ENCODE measurements at places on chromosomes 12 and 14. TPM values are rescaled to one million over a fixed set of nuclear protein-coding genes. Genes with fewer than 3 reads are reported as not detected.

Gene KIF5A
- polyA plus RNA-seq, result 8.4 TPM

Gene TEX52
- 11.4 TPM for polyA plus RNA-seq

Gene CRACR2A
- polyA plus RNA-seq, result 3.1 TPM

DNA sequence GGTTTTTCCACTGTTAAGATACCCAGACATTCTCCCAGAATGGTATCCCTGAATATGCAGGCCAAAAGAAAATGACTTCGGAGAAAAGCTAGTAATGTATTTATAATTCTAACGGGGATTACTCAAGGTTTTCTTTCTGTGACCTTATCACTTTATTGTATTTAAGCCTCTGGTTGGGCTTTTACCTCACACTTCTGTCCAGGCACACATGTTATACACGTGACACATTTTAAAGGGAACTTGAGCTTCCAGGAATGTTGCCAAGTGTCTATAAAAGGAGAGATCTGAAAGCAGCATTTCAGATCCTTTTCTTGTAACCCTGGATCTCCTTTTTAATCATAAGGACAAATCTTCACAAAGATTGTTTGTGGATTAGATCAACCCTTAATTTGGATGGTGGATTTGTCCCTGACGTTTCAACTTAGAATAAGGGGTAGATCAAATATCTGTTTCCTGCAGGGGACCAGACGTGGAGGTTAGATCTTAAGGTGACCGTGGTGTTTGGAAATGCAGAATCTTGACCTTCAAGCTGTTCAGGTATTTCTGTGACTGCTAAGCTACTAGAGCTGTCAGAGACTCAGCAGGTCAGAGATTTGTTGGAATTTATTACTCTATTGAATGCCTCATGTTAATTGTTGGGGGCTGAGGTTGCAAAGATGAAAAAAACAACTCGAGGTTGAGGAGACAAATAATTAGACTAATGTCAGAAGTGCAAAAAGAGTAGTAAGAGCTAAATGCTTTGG is 1.5 kb downstream of the CIPC start:
- peak; percentile 48 for DNase-seq
- no peak overlapping the region for H3K4me3 ChIP-seq
- H3K27me3 ChIP-seq, result no peaks in the 10 kb centered on the region
- H3K4me1 ChIP-seq, result peaks cover 37% of the 10 kb centered on the region
- peak overlapping the region; percentile 98 for H3K27ac ChIP-seq

- H3K4me3 ChIP-seq, result no peak overlapping the region
- H3K36me3 ChIP-seq, result no peaks in the 10 kb centered on the region
- no peak overlapping the region for H3K27ac ChIP-seq
- no peaks in the 10 kb centered on the region for H3K4me1 ChIP-seq
Observed at GRCh38 chr12:40158592-40159111, 52.8 kb upstream of the SLC2A13 start.

DNA sequence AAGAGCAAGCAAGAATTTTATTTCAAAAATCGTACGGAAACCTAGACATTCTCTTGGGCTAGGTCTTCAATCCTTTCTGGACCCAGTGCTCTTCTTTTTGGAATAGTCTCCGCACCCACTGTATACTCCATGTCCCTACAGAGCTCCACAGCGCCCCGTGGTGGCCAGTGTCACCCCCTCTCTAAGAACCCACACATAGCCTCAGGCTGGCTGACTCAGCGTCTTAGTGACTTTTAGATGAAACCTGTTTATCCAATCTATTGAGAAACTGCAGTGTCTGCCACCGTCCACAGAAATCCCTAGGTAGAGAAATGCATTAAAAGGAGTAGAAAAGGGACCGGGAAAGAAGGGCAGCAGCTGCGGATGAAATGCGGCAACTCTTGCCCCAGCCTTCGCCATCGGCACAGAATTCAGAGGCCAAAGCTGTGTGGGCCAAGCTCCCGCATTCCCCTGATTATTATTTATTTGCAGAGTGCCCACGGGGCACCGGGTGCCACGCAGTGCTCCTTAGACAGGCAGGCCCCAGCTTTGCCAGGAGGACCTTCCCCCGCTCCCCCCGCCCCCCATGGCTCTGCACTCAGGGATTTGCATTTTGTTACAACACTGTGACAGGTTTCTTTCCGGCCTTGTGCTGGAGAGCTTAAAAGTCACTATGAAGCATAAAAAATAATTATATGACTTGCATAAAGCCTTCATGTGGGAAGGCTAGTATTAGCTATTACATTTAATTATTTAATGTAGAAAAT is 170.1 kb upstream of the FKBP4 start:
- no peaks in the 10 kb centered on the region for H3K27me3 ChIP-seq
- H3K4me1 ChIP-seq, result no peaks in the 10 kb centered on the region
- no peaks in the 10 kb centered on the region for H3K36me3 ChIP-seq
- H3K4me3 ChIP-seq, result no peak overlapping the region
- no peak overlapping the region for H3K27ac ChIP-seq

GRCh38 chr12:96308881-96309280 is 91.4 kb downstream of the CDK17 start:
- DNase-seq, result no peak
- H3K4me3 ChIP-seq, result no peak overlapping the region
- no peaks in the 10 kb centered on the region for H3K36me3 ChIP-seq

- H3K27ac ChIP-seq, result no peak overlapping the region
- H3K4me1 ChIP-seq, result no peaks in the 10 kb centered on the region
- no peak overlapping the region for H3K4me3 ChIP-seq
- no peaks in the 10 kb centered on the region for H3K36me3 ChIP-seq
- DNase-seq, result peak; percentile 66
- no peaks in the 10 kb centered on the region for H3K27me3 ChIP-seq
Observed at GRCh38 chr12:11553871-11554533, 95.5 kb upstream of the ETV6 start.

DNA sequence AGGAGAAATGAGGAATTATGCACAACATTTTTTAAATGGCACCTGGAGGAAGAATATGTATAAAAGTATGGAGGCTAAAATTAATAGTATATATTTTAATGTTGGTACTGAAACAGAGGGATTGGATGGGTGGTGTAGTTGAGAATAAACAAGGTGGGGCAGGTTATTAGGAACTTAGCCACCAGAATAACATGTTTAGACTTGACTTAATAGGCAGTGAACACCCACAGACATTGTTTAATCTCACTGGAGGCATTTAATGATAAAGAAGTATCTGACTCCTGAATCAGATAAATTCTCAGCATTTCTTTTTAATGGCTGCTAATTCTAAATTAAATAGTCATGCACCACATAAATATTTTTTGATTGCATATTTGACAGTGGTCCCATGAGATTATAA is 139.7 kb downstream of the CNTN1 start:
- DNase-seq, result no peak
- no peak overlapping the region for H3K27ac ChIP-seq
- no peaks in the 10 kb centered on the region for H3K27me3 ChIP-seq
- H3K36me3 ChIP-seq, result no peaks in the 10 kb centered on the region
- H3K4me3 ChIP-seq, result no peak overlapping the region
- peaks cover 4% of the 10 kb centered on the region for H3K4me1 ChIP-seq

- DNase-seq, result no peak
- no peaks in the 10 kb centered on the region for H3K27me3 ChIP-seq
- no peak overlapping the region for H3K4me3 ChIP-seq
Observed at GRCh38 chr14:31075144-31075543, 49.0 kb upstream of the STRN3 start.

DNA sequence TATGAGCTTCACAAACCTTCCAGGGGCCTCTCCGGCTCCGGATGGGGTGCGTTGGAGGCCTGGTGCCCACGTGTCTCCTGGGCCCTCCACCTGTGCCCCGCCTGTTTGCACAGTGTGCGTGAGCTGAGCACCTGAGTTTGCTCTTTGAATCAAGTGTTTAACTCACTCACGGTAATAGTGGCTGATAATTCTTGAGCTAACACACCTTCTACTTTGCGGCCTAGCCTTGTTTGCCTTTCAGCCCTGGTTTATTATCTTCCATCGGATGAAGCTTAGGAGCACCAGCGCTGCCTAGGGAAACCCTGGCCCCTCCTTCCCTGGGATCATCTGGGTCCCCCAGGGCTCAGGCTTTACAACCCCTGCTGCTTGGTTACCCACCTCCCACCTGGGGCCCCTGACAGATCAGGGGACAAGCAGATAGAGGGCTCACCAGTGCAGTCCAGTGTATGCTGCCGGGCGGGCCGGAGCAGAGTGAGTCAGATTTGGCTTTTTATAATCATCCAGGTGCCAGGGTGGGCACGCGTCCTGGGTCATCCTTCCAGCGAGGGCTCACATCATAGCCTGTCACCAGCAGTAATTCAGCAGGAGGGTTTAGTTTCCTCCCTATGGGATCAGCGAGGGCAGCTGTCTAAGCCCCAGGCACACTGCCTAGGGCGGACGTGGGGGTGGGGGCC is 62.8 kb upstream of the RFLNA start:
- no peak overlapping the region for H3K27ac ChIP-seq
- H3K27me3 ChIP-seq, result no peaks in the 10 kb centered on the region
- no peak for DNase-seq
- no peaks in the 10 kb centered on the region for H3K4me1 ChIP-seq
- no peaks in the 10 kb centered on the region for H3K36me3 ChIP-seq

DNA sequence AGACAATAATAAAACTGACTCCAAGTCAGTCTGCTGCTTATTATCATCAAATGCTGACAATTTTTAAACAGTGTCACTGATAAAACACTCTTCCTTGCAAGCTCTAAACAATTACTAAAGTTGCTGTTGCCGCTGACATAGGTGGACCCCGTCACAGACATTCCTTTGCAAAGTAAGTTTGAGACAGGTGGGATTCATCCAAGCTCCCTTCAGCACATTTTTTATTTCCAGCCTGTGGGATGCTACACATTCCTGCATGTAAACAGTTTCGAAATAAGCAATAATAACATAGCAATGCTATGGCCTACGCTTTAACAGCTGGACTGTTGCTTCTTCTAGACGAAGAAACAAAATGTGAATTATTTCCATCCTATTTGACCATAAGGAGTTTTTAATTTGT is 85.4 kb upstream of the HIF1A start:
- H3K4me3 ChIP-seq, result no peak overlapping the region
- H3K4me1 ChIP-seq, result no peaks in the 10 kb centered on the region
- no peak overlapping the region for H3K27ac ChIP-seq
- DNase-seq, result no peak
- H3K36me3 ChIP-seq, result no peaks in the 10 kb centered on the region

DNA sequence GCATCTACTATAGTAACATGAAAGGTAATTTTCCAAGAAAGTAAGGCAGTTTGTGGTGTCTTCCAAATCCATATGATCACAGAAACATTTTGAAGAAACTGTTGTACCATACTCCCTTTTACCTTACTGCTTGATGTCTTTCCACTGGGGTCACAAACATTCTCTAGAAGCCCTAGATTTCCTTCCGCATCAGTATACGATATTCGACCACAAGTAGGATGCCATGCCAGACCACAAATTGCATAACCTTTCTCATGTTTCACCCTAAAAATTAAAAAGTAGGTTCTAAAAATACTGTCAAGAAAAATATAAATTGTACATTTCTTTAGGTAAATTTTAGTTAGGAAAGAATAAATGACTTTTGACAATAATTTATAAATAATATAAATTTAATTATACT is 26.5 kb downstream of the WDHD1 start:
- no peaks in the 10 kb centered on the region for H3K27me3 ChIP-seq
- no peaks in the 10 kb centered on the region for H3K36me3 ChIP-seq
- no peak overlapping the region for H3K4me3 ChIP-seq
- H3K27ac ChIP-seq, result no peak overlapping the region

GRCh38 chr14:32508281-32508680 is 179.2 kb downstream of the AKAP6 start:
- H3K36me3 ChIP-seq, result no peaks in the 10 kb centered on the region
- H3K4me1 ChIP-seq, result peaks cover 3% of the 10 kb centered on the region
- H3K27ac ChIP-seq, result no peak overlapping the region
- H3K27me3 ChIP-seq, result no peaks in the 10 kb centered on the region
- H3K4me3 ChIP-seq, result no peak overlapping the region

DNA sequence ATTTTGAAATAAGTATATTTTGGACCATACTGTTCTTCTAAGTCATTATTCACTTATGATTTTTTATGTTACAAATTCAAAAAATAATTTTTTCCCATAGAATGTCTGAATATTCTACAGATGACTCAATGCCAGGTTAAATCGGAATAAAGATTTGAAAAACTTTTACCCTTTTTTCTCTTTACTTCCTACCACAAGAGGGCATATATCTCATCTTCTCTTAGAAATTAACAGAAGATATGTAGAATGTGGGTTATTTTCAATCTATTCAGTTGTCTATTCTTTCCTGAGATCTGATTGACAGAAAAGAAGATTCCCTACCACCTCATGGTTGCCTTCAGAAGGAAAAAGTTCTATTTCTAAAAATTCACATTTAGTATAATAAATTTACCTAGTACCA is 53.0 kb upstream of the KITLG start:
- H3K27ac ChIP-seq, result no peak overlapping the region
- H3K4me1 ChIP-seq, result no peaks in the 10 kb centered on the region
- no peaks in the 10 kb centered on the region for H3K36me3 ChIP-seq
- no peak overlapping the region for H3K4me3 ChIP-seq

DNA sequence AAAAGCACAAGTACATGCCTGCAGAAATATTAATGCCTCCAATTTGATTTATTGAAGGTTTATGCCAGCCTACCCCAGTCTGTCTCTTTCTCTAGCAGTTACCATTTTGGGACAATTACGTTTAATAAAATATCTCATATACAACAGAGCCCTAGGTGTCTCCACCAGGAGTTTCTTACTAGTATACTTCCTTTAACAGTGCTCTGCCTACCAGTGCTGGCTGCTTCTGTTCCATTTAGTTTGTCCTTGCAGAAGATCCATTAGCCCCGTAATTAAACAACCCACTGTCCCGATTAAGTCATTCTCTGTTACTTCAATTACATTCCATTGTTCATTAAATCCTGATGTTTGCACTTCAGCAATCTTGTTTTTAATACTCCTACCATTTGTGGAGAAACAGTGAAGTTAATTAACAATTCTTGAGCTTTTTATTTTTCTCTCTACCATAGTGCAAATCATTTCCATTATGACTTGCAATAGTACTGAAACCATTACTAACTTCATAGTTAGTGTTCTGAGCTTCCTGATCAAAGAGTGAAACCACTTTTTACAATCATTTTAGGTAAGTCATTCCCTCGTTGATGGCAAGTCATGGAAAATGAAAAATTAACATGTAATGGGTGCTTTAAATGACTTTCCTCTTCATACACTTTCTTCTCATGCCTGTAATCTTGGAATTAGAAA is 121.1 kb downstream of the PLXNC1 start:
- no peak overlapping the region for H3K27ac ChIP-seq
- H3K4me3 ChIP-seq, result no peak overlapping the region
- no peaks in the 10 kb centered on the region for H3K36me3 ChIP-seq
- H3K4me1 ChIP-seq, result peaks cover 7% of the 10 kb centered on the region
- no peaks in the 10 kb centered on the region for H3K27me3 ChIP-seq
